ENCODE measurements at places on chromosomes 2 and 18.

DNA sequence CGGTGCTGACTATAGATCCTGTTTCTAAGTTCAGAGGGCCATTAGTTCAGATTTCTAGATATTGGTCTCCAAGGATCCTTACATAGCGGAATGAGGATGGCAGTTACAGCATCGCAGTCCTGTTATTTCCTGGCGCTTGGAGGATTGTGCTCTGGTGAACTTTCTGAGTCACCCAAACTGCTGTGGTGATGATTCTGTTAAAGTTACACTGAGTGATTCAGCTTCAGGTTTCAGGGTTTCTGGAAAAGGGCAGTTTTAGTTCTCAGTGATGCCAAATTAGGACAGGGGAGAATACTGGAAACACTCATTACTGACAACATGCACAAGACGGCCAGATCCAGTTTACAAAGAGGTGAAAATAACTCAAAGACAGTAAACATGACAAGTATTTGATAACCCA is 52.1 kb upstream of the ANKRD62 start:
- DNase-seq = no peak

DNA sequence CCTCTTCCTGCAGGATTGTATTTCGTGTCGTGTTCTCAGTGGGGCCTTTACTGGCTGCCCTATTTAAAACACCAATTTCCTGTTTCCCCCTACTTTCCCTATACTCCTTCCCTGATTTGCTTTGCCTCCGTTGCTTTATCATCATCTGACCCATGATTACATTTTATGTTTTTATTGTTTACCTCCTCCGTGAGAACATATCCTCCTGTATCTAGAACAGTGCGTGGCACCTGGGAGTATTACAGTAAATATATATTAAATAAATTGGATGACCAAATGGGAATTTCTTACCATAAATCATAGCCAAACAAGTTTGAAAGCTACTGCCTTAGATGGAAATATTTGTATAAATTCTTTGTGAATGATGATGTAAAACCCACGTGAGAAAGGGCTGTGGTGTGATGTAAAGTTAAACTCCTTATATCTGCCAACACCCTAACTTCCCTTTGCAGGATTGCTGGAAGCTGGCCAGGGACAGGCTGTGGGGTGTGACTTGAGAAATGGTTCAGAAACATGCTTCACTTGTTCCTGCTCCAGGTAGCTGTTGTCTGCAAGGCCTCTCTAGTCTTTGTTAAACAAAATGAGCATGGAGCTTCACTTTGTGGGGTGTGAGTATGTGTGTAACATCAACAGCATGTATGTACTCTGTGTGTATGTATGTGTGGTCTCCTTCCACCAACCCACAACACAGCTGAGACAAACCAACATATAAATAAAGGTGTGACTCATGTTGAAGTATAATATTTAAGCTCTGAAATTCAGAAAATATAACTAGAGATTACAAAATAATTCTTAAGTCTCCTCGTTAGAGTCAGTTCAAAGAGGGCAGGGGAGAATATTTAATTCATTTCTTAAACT is 40.3 kb downstream of the LHCGR start:
- peak; percentile 21 for DNase-seq

DNA sequence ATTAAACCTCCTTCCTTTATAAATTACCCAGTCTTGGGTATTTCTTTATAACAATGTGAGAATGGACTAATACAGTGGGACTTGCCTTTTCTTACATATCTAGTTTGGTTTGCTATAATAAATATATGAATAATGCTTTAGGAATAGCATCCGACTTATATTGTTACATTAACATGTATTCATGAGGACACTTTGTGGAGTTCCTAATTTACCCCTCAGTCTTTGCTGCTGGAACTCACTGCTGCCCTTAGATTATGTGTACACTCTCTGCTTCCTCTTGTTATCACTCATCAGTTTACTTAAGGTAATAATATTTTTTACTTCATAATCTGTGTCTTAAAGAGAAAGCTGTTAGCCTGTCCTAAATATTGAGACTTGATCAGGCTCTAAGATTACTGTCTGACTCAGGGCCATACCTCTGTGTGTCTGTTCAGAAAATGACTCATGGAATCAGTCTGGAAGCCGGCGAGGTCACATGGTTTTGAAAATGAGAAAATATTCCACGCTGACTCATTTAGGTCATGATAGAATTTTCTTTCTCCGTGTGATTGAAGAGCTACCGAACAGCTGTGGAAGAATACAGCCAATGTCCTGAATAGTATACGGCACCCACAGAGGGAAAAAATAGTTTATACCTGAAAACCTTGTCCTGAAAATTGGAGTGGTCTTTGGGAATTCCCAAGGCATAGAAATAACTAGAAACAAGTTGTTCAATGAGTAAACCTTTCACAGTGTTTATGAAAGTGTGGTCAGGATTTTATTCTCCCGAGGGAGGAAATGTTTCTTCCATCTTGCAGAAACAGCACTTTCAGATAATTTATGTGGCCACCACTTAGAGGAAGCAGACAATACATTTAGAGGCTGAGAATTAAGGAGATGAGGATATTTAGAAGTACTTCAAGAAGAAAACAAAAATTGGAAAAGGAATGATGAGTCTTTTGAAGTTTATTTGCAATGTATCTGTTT is 156.4 kb downstream of the DSEL start:
- DNase-seq = no peak

DNA sequence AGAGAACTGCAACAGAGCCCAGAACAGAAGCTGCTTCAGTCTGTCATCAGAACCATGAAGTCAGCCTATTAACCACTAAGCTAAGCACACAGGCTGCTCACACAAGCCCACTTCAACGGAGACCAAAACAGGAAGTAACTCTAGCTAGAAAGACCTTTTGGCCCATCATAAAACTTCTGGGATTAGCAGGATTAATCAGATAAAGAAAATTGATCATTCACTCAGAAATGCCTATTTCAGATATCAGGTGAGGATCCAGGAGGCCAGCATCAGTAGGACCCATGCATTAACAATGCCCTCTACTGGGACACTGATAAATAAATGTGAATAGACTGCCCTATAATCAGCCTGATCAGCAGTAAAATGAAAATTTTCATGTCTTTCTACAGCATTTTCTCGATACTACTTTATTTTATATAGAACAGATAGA is 101.4 kb downstream of the WDPCP start:
- no peak for DNase-seq

GRCh38 chr2:100747551-100747950 is 72.4 kb upstream of the NPAS2 start:
- no peak for DNase-seq

DNA sequence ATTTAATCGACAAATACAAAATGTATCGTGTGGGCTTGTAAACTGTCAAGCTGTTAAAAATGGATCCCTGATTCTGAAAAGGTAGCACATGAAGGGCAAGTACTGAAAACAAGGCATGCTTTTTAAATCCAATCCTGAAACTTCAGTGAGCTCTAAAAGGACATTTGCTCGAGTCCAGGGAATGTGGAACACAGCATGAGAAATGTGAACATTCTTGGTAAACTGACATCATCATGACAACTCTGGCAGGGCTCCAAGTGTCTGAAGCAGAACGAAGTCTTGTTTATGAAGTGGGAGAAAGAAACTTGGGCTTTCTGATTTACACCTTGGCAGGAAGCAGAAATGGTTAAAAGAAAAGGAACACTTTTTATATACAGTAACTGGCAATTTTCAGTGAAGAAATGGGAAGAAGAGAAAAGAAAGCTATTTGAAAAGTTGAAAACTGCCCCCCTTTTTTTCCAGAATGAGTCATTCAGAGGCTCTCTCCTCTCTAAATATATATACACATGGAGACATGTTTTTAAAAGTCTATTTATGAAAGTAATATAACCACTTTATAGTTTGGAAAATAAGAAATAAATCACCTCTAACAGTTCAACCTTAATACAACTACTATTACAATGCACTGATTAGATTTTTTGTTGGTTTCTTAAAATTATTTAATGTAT is 120.8 kb downstream of the GAREM1 start:
- DNase-seq = peak; percentile 30

GRCh38 chr2:109269706-109270504 is 140.9 kb downstream of the SH3RF3 start:
- no peak for DNase-seq

DNA sequence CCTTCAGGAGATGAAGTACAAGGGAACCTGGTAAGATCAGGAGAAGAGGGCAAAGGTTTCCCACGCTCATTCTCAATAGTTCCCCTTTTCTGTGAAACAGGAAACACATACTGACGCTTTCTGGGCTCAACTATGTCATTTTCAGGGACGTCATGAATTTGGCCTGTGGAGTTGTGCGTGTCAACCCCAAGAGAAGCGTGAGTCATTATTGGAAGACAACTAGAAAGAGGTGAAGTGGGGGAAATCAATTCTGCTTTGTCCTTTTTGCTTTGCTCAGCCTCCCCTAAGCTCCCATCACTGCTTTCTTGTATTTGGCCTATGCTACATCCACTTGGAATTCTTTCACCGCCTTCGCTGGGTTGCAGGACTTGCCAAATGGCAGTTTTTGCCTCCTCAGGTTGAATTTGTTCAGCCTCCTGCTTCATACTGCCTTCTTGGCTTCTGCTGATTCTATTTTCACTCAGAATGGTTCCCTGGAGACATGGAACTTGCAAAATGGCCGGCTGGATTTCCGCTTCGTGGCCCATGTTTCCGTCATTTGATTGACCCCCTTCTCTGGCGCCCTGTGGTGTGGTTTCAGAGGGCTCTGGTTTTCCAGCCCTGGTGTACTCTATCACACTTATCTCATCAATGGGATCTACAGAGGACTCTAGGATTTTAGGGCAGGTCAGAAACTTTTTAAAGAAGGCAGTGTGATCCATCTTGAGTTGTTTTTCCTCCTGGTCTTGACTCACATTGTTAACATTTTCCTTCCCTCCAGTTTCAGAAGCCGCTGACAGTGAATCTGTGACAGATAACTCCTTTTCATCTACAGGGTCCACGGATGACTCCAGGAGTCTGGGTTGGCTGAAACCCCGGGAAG is 93.3 kb downstream of the ALPK2 start:
- no peak for DNase-seq

DNA sequence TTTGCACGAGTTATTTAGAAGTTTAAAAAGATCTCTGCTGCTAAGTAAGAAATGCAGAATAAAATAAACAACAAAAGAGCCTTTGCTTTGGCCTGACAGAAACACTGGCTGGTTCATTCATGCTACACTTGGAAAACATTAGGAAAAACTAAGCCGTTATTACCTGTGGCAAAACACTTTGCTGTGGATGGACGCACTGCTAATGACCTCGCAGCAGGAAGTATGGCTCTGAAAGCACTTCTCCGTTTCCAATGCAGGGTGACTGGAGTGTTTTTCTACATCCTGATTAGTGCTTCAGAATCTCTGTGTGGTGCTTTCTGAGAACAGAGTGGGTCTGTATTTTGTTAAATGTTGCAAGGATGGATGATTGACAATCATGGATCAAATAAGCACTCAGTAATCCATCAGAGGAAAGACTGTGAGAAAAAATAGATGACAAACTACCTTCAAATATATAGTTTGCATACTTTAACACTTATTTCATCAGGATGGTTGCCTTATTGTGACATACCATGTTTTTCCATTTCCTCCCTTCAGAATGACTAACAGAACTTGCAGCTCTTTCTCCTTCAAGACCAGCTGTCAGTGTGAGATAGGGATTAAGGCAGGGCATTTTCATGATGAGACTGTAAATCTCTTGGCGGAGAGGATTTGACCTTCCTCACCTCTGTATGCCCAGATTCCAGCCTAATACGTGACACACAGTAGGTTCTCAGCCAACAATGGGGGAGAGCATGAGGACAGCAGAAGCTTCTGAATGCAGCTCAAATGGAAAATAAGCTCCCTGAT is 38.0 kb downstream of the LINC00305 start:
- no peak for DNase-seq

DNA sequence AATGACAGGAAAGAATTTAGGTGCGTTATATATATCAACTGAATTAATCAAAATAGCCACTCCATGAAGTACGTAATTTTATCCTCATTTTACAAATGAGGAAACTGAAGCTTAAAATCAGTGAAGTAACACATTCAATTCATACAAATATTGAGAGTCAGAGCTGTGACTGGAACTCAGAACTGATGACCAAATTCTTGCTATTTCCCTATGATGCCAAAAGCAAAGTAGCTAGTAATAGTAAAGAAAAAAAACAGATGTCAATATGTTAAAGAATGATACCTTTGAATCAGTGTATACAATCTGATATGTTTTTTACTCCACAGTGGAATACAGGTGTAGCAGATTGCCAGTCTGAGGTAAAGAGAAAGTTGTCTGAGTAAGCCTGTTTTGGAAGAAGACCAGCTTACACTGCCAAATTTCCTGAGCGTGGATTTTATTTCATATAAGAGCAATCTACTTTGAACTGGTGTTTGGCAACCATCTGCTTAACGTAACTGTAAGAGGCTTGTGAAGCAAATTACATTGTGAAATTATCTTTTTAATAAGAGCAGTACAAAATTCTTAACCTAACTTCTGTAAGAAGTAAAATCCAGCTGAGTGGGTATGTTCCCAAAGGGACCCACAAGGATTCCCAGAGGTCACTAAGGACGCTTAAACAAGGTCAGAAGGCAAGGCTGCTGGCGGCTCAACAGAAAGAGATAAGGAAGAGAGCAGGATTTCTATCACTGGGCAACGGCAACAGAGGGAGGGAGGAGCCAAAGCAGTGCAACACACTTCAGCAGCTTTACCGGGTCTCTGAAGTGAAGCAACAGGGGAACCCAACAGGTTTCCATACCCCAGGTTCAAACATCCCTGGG is 85.6 kb downstream of the IKZF2 start:
- DNase-seq = peak; percentile 22

DNA sequence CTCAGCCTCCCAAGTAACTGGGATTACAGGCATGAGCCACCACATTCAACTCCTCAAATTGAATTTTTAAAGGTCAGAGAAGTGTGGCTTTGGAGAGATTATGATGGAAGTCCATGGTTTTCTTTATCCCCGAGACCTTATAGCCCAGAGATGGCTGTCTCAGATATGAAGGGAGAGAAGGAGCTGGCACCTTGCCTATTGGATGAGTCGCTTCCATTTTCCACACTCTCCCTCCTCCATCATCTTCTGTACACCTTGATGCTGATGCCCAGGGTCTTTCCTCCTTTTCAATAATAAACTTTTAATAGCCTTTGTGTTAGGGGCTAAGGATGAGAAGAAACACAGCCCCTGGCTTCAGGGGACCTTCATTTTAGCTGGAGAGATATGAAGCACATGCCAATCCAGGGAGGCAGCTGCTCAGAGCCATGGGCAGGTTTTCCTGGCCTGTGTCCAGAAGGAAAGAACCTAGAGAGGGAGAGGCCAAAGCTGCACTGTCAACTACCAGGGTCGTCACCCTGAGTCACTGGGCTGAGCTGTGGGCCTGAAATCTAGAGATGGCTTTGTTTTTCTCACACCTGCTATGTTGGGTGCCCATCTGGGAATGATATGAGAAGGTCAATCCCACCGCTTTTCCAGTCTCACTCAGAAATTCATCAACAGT is 146.0 kb upstream of the SERTAD2 start:
- DNase-seq = no peak

Measured in left ventricle myocardium inferior (tissue), 1 donor.